ENCODE measurements at places on chromosomes 2 and 18.

GRCh38 chr2:203916756-203917155 lies 19.8 kb upstream of the ICOS start:
- no peak for DNase-seq

DNA sequence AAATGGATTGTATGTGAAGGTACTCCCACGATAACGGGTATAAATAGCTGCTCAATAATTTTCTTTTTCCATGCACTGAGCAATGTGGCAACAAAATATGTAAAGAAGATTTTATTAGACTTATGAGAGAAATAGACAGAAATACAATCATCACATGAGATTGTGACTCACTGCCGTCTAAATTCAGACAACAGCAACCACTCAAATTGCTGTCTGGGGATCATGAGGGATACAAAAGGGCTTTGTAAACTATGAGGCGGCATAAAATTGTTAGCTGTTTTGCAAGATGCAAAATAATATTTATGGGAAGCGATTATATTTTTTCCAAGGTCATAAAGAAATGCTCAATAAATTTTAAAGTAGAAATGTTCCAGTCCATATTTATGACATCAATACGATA lies 259.1 kb upstream of the AGAP1 start:
- no peak for DNase-seq

GRCh38 chr2:53512071-53512826 lies 255.4 kb upstream of the CHAC2 start:
- DNase-seq = no peak

DNA sequence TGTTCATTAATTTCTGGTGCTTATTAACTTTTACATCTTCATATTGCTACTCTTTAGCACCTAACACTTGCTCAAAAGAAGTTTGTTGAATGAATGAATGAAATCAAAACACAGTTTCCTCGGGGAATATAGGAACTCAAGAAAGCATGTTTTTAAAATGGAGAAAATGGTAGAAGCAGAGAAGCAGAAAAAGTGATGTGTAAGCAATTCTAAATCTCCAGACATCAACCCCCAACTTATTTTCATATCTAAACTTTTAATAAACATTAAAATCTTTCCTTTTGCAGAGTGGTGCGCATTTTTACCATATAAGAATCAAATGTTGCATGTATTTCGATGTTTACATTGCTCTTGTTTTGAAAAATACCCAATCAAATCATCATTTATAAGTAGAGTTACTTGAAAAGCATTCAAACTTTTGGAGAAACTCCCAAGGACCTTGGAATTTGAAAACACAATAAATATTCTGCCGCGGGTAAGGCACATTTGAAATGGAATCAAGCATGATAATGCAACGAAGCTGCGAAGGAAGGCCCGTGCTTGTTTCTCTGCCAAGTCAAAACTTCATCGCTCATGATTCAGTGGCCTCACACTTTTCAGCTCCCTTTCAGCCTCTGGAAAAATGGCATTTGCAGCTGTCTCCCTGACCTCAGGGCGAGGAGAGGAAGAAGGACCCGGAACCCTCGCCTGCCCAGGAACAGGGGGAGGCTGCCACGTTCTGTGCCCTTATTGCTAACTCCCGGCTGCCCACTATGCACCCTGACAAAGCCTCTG lies 26.7 kb upstream of the SMIM21 start:
- no peak for DNase-seq

DNA sequence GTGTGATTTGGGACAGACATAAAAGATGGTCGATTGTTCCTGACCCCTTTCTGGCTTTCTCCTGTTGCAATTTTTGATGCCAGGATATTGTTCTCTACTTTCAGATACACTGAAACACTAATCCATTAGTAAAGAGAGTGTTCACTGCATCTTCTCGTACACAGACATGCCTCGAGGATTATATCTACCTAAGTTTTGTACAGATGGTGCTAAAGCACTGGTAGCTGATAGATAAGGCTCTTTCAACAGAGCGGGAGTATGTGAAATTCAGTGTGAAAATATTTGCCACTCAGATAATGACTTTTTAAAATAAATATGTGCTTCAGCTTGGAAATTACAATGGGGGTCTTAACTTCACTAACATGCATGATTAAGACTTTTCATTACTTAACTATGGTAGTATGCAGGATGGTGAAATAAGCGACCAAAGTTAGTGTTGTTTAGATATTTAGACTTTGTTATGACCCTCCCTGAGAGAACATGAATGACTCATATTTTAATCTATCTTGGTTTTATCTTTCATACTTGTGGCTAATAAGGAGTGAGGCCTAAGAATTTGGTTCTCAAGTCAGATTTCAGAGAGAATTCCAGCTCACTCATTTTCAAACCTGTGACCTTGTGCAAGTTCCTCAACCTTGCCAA lies 474.9 kb downstream of the NRXN1 start:
- DNase-seq = no peak

DNA sequence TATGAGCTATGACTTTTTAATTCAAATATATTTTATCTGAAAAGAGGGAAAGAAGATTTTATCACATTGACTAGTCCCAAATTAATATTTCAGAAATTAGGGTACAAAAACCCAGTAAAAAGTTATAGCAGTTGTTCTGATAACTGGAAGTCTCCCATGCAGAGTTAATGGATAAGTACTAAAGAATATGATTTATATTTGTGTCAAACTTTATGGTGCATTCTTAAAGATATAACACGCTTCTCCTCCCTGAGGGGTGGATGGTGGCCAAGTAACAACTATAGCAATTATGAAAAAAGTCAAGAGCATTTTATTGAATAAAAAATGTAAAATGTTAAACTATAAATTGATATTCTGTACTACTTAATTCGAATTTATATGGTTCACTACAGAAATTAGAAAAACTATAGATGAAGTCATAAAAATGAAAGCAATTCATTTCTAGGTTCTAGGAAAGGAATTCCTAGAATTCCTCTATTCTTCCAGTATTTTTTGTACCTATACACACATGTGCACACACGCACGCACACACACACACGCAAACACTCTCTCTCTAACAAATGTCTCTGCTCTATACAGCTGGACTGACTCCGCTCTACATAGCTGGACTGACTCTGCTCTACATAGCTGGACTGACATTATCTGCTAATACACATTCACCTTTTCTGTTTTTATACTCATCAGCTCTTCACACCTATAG lies 111.3 kb downstream of the PRELID3A start:
- DNase-seq = no peak

All from stimulated activated CD4-positive, alpha-beta T cell treated with anti-CD3 and anti-CD28 coated beads, TNF-alpha, amount 100 ng/mL, for 48 hours (primary cell).